Heart left ventricle (tissue), 16 donors: ENCODE measurements at places on chromosomes 2 and 18.

DNA sequence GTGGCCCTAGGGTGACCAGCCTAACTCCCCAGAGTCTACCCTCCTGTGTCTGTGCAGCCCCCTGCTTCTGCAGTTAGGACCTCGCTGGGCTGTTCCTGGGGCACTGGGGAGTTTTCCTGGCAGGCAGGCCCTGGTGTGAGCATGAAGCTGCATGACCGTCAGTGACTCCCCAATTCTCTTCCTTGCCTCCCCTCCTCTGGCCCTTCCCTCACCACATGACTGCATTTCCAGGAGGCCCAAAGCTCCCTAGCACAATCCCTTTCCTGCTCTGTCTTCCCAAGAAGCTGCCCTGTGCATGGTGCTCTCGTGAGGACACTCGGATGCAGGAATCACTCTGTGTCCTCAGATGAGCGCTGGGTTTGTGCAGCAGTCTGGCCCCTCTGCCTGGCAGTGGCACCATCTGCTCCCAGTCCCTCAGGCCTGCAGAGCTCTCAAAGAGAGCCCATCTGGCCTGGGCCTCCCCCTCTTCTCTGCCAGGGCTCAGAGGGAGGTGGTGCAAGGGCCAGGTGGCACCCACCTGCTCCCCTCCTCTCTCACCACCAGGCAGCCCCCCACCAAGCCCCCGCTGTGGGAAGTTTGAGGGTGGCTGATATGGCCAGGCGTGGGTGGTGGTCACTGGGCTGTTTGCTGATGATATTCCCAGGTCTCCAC is 125.6 kb upstream of the HS6ST1 start:
- DNase-seq = no peak

DNA sequence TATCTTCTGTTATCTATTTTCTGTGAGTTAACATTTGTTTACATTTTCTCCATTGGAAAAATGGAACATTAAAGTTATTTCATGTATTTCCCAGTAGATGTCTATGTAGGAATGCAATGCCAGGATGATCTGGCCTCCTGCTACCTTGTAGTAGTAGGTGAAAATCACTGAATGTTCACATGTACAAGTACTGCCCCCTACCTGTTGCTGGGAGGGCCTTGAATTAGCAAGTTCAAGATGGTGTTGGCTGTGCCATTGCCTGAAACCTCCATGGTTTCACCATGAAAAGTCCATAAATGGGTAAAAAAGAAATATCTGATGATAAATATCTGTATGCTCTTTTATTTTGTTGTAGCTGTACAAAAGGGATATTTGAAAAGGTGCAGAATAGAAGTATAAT is 30.7 kb downstream of the XRCC5 start:
- DNase-seq = no peak

GRCh38 chr2:237011206-237011795 is 74.4 kb upstream of the COPS8 start:
- DNase-seq = no peak

GRCh38 chr2:234259440-234259839 is 208.9 kb downstream of the SPP2 start:
- no peak for DNase-seq

DNA sequence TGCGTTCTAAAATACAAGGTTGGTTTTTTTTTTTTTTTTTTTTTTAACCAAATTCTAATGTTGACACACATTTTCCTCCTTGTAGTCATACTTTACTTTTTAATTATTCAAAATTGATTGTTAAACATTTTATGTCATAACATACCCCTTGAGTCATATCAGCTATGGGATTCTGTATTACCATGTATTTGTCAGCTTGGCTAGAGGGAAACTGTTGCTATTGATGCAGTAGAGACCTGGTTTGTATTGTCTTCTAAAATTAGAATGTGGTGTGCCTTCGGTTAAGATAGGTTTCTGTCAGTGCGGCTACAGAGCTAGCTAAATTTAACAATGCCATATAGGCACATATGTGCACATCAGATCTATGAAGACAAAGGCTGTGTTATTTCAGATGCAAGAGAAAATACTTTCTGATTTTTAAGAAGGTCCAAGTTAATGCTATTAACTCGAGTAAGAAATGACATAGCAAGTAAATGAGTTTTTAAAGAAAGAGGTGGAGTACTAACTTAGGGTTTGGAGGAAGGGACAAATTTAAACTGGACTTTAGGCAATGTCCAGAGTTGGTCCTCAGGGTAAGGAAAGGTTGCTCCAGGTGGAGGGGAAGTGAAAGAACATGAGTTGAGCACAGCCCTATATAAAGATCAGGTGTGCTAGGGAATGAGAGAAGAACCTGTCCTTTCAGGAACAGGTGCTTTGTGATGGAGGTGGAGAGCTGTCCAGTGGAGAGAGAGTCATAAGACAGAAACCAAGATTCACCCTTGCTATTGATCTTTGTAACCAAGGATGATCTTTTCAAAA is 152.3 kb downstream of the PRPF40A start:
- DNase-seq = no peak

DNA sequence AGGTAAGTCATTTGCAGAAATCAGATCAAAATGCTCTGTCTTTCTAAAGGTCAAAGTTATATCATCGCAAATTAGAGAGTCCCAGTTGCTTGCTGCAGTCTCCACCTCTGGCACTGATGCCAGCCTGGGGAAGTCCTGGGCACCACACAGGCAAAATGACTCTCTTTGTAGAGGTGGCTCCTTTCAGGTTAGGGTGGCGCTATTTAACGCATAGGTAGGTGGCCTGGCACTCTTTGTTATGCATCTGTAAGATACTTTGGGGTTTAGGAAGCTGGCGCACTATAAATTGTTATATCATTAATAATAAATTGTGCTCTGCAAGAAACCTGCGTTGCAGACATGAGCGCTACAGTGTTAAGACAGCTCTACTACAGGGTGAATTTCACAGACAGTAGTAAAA is 268.5 kb downstream of the ICOS start:
- DNase-seq = no peak

DNA sequence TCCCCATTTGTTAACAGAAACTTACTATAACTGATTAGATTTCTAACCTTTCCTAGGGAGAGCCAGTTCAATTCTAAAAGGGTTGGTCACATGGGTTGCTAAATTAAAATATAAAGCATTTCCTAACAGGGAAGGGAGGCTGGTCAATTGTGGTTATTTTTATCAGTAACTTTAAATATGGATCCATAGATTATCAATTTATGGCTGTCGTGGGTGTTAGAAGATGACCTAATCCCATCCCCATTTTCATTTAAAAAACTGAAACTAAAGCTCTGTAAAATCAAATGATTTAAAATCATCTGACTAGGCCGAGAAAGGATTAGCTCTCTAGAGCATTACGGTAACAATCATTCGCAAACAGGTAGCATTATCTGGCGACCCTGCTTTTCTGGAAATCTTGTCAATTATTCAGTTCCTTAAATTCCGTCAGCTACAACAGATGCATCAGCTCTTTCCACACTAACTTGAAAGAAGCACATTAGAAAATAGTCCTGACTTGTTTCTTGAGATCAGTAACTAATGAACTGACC is 953 bp upstream of the HNRNPA3 start:
- no peak for DNase-seq

DNA sequence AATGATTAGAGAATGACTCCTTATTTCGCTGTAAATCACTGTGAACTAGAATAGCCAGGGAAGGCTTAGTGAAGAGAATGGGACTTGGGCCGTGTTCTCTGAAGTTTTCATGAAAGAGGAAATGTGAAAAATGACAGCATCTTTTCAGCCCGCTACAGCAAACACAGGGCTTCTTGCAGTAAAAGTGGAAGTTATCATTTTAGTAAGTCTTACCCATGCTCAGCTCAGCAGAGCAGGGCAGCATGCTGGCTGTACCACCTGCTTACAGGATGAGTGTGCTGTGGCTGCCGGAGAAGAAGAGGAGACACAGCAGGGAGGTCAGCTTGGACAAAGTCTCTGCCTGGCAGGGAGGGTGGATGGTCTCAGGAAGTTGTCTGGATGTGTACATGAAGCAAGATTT is 300.7 kb upstream of the DLGAP1 start:
- no peak for DNase-seq

DNA sequence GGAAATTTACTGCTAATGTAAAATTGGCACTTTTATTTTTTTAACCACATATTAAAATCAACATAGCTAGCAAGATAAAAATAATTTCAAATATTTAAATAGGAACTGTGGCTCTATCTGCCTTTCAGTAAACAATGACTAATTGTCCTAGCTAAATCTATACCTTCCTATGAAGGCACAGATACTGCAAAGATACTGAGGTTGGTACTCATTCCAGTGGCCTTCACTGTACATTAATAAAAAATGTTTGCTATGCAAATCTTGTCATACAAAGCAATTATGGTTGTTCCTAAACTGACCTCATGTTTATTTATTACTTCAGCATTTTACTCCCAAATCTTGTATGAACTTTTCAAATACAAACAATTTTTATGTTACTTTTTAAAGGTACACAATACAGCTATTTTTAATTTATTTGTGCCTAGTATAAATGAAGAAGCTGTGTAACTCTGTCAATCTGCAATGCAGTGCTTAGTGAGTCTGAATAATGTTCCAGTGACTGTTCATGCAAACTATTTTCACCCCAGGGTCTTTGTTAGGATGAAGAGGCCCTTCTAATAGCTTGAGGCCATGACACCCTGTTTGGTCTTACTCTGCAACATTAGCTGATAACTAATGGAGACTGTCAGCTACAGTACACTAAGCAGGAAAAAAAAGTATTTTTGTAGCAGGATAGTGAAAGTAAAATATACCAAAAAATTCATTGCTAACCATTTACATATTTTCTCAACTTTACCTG is 9.3 kb upstream of the ERBB4 start:
- DNase-seq = no peak

DNA sequence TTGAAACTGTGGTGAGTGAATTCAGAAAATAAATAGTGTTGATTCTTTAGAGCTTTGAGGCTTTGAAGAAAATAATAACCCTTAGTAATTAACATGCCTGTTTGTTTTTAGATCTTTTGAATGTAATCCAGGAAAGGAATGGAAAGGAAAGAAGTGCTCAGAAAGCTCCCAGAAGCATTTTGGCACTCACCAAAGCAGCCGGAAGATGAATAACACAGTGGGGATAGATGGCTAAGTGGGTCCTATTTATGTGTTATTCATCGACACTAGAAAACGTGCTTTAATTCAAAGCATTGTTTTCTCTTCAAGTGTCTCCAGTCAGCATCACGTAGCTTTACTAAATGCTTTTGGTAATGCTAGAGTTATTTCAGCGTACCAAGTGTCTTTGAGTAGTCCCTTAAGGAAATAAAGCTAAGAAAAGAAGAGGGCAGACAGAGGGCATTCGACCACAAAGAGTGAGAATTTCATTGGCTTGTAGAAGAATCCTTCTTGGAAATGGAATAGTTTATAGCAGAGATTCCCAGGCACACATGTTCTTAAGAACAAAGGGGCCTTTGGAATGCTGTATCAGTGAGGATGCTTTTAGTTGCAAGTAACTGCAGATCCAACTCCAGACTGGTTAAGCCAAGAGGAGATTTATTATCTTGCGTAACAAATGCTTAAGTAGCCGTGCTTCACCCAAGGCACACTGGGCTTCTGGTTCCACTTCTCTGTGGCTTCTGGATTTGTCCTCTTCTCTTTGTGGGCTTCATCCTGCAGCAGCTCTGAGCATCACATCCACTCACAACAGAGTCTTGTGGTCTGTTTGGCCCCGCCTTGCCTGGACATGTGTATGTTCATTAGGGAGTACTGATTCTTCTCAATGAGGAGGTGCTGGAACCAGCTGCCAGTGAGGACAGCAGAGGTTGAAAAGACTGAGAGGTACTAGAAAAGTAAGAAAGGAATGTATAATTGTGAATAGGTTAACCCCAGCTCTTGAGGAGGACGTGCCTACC is 63.6 kb upstream of the LTBP1 start:
- no peak for DNase-seq

DNA sequence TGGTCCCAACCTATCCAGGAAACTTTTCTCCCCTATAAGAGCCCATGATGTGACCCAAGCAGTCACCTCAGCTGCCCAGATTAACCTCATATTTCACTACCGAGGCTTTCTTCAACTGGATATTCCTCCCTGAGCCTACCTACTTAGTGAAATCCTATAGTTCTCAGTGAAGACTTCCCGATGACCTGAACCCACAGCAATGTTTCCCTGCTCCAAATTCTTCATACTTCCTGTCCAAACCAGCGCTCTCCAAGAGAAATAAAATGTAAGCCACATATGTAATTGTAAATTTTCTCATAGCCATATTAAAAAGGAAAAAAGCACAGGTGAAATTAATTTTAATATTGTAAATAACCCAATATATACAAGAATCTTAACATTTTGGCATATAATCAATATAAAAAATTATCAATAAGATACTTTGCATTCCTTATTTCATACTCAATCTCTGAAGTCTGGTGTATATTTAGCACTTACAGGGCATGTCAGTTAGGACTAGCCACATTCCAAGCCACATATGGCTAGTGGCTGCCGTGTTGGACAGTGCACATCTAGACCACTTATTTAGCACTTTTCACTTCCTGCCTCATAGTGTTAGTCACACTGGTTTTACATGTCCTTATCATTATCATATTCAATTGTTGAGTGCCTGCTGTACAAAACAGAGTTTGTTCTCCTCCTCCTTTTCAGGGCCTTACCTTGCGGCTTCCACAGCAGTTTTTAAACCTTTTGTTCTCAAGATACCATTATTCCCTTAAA is 1.9 kb upstream of the STAT4 start:
- DNase-seq = no peak

DNA sequence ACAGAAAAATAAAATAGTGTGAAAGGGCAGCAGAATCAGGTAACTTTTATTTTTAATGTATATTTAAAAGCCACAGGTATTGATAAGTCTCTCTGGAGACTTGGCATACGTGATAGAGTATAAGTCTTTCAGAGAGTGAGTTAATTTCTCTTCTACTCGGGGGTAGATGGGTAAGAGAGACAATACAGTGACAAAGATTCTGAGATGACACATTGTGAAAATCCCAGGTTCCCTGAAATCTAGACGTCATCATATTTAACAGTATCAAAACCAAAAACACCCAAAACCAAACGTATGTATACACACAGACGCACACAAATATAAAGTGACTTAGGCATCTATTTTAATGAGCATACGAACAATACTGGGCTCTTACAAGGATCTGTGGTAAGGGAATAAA is 33.3 kb downstream of the NIF3L1 start:
- no peak for DNase-seq

- DNase-seq = no peak
Measured at GRCh38 chr2:238722883-238723282, 125.0 kb upstream of the TWIST2 start.

- DNase-seq = no peak
Measured at GRCh38 chr2:183993052-183993451, 605.3 kb upstream of the ZNF804A start.

DNA sequence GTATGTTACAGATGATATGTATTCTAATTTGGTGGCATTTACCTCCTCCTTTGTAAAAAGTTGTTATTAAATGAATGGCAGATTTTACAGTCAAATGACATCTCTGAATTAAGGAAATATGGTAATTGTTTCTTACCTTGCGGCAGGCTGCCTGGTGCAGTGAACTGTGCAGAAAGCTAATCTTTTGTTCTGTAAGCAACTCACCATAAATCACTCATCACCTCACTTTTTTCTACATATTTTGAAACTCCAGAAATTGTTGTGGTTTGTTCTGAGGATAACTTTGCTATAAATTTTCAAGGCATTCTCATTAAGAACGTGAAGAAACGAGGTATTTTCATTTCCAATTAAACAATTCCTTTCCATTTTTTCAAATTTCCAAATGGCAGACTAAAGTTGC is 52.7 kb downstream of the ST6GAL2 start:
- no peak for DNase-seq
